ENCODE measurements at places on chromosomes 11 and 22.

DNA sequence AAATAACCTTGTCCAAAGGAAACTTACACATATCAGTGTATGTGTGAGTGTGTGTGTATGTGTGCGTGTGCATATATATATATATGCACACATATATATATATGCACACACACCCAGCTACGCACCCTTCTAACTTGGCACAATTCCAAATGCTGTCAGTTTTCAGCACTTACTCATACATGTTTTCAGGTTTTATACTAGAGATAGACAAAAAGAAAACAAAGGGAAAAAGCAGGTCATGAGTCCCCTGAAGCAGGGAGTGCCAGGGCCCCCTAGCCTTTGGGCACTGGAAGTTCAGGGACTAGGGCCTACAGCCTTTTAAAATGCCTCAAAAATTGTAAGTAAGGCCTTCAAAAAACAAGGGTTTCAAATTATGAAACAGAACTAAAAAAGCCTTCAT, 265.4 kb downstream of the CADM1 start:
- no peak for DNase-seq

DNA sequence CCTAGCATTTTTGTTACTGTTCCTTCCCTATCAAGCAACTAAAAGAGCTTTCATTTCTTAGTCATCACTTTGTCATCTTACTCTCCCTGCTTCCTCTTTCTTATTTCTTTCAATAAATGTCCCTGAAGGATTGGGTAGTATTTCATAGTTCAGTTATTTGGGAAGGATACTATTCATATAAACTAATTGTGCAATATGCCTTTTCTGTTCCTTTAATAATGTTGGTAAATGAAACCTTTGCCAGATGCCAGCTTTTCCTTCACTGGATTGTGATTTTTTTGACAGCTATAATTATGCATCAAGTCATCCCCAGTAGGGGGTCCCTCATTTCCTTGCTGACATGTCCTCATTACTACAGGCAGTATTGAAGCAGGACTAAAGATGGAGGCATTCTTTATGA, 101.7 kb downstream of the ATM start:
- DNase-seq = no peak

GRCh38 chr11:40290171-40290631, 1169.3 kb downstream of the LRRC4C start:
- no peak for DNase-seq

- no peak for DNase-seq
Observed at GRCh38 chr11:111674941-111675340, 72.7 kb downstream of the SIK2 start.

DNA sequence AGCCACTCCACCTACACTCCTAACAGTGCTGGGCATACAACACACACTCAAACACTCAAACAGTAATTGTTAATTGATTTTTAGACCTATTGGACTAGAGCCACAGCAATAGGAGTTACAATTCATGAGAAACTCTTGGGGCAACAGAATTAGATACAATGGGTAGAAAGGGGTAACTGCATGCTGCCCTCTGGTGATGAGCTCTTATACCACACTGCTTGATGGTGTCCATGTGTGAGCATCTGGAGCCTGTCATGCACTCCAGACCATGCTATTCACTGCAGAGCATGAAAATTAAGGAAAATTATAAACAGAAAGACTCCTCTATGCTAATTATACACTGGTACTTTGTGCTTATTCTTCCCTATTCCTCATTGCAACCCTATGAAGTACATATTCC, 975.5 kb upstream of the CCDC90B start:
- DNase-seq = no peak

DNA sequence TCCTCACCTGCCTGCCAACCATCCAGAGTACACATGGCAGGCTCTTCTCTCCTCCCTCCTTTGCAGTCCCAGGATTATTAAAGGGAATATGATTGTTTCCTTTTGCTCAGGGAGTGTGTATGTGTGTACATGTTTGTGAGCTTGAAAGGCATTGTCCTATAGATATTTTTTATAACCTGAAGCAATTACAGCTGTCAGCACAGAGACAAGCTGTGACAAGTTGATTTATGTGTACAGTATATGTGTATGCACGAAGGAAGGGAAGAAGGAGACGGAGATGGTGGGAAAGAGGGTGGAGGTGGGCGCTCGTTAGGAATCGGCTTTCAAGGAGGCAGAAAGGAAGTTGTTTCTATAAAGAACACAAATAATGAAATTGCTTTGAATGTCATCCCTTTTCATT, 537.0 kb downstream of the NTM start:
- no peak for DNase-seq
